DMS153 (cell line): ENCODE measurements at places on chromosomes 1 and 21.

- DNase-seq: no peak
These were observed 2.9 kb upstream of the ZNF496 start for GRCh38 chr1:247334378-247335133.

DNA sequence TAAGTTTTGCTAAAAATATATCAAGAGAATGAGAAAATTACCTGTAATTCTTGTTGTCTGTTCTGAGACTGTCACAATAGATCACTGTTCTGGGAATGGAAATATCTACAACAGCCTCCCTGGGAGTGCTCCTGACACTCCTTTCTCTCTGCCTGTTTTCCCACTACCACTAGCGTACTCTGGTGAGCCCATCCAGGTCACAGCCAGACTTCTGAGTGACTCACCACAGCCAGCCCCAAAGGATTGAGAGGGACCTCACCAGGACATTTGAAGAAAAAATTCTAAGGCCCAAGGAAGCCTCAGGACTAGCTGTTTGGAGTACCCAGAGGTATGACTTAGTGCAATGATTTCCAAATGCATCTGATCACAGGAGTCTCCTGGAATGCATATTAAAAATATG, 39.0 kb upstream of the TADA1 start:
- DNase-seq: no peak

- no peak for DNase-seq
These were observed 91.2 kb downstream of the USH2A start for GRCh38 chr1:216332003-216332402.

- no peak for DNase-seq
These were observed 15.3 kb downstream of the URB2 start for GRCh38 chr1:229641306-229641705.

DNA sequence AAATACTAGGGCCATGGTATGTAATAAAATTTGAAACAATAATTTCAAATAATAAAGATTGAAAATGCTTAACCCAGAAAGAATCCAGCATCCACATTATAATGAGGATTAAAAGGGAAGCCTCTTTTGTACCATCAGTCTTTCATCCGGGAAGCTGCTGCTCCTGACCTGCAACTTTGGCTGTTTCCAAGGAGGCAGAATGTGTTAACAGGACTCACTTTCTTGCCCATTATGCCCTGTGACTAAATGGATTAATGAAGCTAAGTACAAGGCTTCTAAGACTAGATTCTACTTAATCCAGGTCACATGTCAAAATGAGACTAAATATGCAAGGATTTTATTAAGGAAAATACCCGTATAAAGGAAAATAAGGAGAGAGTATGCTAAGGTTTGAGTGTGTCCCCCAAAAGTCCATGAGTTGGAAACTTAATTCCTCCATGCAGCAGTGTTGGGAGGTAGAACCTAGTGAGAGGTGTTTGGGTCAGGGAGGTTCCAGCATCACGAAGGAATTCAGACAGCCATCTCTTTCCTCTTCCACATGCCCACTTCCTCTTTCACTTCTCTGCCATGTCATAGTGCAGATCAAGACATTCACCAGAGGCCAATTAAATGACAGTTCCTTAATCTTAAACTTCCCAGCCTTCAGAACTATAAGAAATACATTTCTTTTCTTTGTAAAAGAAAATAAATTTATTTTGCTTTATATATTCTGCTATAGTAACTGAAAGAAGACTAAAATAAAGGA, 27.7 kb downstream of the FMO2 start:
- no peak for DNase-seq
